ENCODE measurements at places on chromosomes 5 and 9.

DNA sequence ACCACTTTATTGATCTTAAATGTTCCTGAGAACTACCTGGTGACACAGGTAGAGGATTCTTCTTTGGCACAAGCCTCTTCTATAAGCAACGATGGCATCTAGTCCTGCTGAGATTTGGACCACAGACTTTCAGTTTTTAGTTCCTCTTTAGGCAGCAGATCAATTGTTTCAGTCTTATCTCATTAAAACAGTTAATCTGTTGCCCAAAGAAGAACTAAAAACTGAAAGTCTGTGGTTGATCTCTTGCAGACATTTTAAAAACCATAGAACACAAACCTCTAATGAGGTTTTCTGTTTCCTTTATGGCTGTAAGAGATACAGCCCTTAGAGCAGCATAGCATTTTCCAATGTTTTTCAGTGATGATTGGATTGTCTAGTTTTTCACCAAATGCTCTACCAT, 480.9 kb downstream of the MTRR start:
- DNase-seq = no peak

DNA sequence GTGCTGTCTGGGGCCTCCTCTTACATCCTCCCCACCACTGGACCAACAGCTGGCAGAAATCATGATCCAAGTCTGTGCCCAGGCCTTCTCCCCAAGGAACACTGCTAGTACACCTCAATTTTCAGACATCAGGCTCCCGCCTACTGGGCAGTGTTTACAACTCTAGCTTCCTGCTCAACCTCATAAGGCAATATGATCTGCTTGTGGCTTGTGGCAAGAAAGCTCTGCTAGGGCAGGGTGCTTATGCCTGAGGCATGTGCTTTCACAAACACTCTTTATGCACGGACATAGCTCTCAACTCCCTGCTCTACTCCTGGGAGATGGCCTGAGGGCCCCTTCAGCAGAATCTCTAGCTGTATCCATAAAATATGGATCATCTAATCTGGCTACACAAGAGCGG, 32.5 kb downstream of the SH3TC2 start:
- DNase-seq = no peak

DNA sequence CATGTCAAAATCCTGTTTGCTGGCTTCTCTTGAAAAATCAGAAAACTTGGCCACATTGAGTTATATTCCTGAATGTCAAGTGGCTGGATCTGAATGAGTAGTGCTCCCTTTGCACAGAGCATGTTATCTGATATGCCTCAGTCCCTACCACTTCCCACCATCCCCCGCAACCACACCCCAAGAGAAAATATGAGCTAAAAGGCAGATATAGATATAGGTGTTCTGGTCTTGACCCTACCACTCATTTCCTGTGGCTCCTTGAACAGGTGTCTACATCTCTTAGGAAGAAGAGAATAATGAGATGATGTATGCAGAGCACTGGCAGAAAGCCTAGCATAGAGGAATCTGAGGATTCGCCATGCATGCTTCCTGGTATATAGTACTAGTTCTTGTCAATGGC, 6.6 kb upstream of the CYSTM1 start:
- DNase-seq = no peak

DNA sequence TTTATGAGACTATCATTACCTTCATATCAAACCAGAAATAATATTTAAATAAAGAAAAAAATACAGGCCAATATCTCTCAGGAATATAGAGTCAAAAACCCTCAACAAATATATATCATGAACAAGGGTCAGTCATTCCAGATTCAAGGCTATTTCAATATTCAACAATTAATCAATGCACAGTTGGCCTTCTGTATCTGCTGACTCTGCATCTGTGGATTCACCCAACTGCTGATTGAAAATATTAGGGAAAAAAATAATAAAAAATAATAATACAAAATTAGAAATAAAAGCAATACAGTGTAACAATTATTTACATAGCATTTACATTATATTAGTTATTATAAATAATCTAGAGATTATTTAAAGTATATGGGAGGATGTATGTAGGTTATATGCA, 1114.0 kb downstream of the CDH12 start:
- DNase-seq = no peak

GRCh38 chr5:97019435-97020117, 83.7 kb downstream of the LNPEP start:
- no peak for DNase-seq

- no peak for DNase-seq
Measured at GRCh38 chr5:33997331-33997983, 10.4 kb downstream of the AMACR start.

DNA sequence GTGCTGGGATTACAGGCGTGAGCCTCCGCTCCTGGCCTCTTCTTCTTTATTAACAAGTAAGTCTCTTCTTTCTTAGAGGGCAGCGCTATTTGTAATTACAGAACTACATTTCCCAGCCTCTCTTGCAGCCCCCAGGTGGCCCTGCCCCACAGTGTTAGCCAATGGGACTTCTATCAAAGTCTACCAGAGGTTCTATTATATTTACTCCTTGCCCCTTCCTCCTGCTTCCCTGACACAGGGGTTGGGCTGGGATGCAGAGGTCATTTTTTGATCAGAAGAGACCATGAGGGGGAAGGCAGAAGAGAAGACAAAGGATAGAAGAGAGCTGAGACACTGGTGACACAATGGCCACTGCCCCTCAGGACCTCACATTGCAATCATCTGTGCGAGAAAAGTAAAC, 224.2 kb downstream of the SYK start:
- no peak for DNase-seq

GRCh38 chr5:27015758-27016157, 22.6 kb downstream of the CDH9 start:
- DNase-seq = no peak

DNA sequence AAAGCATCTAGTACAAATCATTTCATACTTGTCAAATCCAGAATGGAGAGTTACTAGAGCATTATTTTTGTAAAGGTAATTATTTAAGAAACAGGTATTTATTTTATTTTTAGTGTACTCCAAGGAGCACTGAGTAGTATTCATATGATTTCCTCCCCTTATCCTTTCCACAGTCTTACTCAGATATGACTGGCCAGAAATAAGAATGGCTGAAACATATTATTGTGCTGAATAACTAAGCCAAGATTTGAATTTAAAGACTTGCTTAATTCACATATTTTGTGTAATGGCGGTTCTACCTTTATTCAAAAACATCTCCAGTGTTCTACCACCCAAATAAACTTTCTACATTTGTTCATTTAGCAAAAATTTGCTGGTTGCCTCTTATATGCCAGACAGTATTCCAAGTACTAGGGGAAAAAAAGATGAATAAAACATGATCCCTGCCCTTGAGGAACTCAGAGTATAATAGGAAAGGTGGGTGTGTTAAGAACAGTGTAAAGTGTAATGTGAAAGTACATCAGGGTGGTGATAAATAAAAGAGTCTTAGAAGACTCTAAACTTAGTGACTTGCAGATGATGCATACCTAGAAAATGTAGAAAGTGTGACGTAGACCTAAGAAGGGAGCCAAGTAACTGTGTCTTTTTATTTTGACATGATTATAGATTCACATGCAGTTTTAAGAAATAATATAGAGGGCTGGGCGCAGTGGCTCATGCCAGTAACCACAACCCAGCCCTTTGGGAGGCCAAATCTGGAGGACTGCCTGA, 110.4 kb upstream of the GRHPR start:
- DNase-seq = no peak

DNA sequence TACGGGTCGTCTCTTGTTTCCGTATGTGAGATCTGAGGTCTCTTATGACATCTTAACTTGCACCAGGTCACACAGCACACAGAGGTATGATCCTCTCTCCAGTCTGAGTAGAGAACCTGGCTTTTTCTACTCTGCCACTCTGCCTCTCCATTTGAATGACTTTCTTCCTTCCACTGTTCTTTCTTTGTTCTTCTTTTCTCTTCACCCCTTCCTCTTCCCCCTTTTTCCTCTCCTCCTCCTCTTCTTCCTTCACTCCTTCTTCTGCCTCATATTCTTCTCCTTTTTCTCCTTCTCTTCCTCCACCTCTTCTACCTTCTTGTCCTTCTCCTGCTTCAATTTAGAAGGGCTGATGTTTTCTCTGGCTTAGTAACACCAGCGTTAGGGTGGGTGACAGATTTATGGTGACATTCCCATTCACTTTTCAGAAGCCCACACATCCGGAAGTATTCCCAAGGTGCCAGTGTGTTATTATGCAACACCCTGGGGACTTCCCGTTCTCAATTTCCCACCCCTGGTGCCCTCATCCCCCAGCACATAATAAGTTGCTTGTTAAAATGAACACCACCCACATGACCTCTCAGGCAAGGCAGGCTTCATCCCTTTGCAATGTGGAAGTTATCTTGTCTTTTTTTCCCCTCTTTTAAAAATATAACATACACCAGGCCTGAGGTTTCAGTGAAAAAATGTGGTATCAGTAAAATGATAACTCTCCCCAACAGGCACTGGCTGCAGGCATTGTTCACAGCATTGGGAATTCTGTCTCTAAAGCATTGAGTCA, 122.0 kb downstream of the PAPPA start:
- DNase-seq = no peak

GRCh38 chr9:87766697-87767096, 40.8 kb downstream of the CTSL start:
- DNase-seq = no peak

- no peak for DNase-seq
Measured at GRCh38 chr9:106717686-106718085, 145.3 kb upstream of the ZNF462 start.

GRCh38 chr5:68421485-68422220, 206.1 kb downstream of the PIK3R1 start:
- no peak for DNase-seq

DNA sequence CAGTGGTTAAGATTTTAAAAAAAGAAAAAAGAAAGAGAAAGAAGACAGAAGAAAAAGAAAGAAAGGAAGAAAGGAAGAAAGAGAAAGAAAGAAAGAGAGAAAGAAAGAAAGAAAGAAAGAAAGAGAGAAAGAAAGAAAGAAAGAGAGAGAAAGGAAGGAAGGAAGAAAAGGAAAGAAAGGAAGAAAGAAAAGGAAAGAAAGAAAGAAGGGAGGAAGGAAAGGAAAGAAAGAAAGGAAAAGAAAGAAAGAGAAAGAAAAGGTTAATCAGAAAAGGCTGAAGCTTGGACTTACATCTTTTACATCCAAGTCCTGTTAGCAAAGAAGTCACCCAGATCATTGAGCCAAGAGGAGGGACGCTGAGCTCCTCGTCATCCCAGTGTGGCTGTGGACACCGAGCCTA, 70.0 kb downstream of the IRX2 start:
- DNase-seq = no peak

- DNase-seq = no peak
Measured at GRCh38 chr5:157485811-157486210, 25.8 kb downstream of the NIPAL4 start.

GRCh38 chr9:131578731-131579504, 33.6 kb downstream of the PRRT1B start:
- peak; percentile 30 for DNase-seq

- no peak for DNase-seq
Measured at GRCh38 chr5:953535-954449, 54.8 kb upstream of the NKD2 start.

- DNase-seq = no peak
Measured at GRCh38 chr5:624951-625230, 12.8 kb downstream of the CEP72 start.

DNA sequence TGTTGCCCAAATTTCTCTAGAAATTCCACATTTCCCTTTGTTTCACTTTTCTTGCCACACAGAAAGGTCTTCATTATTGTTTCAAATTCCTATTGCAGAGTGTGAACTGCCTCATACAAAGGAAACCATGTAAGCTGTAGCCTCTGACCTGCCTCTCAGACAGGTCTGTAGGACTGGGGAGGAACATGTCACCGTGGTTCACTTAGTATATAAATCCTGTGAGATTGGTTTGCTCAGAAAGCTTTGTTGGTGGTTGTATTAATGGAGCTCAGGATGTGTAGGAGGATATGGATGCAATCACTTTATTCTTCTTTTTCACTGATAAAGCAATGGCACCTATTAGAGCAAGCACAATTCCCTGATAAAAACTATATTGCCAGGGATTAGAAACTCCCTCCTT, 4.2 kb downstream of the SGCD start:
- DNase-seq = no peak
